ENCODE measurements at places on chromosomes 2 and 18.
A peak's percentile ranks its signal among the peaks of the same experiment; 100 is the strongest.

GRCh38 chr2:9836074-9836473 lies 7.2 kb upstream of the TAF1B start:
- DNase-seq = no peak

- DNase-seq = no peak
Observed at GRCh38 chr2:157748371-157749142, 119.9 kb upstream of the ACVR1C start.

DNA sequence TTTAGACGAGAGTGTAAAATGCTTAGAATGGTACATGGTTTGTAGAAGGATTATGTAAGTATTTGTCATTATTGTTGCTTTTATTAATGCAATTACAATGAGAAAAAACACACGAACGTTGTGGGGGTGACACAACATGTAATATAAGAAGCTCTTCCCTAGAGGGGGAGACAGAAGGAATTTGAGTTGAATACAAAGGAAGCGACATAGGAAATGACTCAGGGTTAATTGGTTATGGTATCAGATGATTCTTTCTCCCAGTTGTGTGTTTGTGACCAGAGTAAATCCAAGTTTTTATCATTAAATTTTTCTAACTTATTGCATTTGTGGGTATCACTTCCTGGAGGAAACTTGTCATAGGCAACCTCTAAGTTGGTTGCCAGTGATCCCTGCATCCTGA lies 625.6 kb upstream of the CDH2 start:
- DNase-seq = no peak

- no peak for DNase-seq
Observed at GRCh38 chr2:186533717-186534116, 47.7 kb downstream of the ZC3H15 start.

DNA sequence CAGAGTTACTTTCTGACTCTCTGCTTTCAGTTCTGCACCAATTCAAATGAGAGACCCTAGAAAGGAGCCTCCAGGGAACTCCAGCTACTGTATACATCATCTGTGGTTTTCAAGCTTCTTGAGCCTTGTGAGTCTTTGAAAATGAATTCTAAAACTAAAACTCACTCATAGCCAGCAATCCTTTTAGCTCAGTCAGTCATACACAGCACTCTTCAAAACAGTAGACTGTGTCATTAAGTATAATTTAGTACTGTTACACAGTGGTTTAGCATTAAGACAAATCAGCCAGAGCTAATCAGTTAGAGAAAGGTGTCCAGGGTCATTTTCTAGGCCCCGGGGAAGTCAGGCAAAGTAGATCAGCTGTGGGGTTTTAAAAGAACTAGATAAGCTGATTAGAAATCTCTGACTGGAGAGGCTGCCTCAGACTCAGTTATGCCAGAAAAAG lies 322.1 kb upstream of the THUMPD2 start:
- DNase-seq = peak; percentile 23

DNA sequence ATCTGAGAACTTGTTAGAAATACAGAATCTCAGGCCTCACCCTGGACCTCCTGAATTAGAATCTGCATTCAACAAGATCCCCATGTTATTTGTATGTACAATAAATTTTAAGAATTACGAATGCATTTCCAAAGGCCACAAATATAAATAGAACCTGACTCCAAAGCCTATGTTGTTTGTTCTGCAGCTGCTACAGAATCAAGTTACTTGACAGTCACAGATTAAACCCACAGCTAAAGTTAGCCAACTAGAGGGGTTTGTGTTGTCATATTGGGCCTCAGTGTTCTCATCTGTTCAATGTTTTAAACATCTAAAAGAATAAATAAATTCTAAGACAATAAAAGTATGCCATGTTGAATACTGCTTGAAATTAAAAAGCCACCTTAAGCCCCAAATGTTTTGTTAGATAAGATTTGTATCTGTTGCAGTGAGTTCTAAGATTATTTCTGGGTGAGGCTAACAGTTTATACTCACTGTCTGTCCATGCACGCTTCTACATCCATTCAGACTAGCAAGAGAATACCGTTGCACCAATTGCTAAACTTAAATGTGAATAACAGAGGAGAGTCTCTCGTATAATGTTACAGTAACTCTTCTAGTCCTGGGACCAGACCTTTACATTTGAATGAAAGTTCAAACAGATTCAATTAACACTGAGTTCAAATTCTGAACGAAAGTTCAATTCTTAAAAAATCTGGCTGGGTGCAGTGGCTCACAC lies 200.4 kb downstream of the MEMO1 start:
- no peak for DNase-seq

DNA sequence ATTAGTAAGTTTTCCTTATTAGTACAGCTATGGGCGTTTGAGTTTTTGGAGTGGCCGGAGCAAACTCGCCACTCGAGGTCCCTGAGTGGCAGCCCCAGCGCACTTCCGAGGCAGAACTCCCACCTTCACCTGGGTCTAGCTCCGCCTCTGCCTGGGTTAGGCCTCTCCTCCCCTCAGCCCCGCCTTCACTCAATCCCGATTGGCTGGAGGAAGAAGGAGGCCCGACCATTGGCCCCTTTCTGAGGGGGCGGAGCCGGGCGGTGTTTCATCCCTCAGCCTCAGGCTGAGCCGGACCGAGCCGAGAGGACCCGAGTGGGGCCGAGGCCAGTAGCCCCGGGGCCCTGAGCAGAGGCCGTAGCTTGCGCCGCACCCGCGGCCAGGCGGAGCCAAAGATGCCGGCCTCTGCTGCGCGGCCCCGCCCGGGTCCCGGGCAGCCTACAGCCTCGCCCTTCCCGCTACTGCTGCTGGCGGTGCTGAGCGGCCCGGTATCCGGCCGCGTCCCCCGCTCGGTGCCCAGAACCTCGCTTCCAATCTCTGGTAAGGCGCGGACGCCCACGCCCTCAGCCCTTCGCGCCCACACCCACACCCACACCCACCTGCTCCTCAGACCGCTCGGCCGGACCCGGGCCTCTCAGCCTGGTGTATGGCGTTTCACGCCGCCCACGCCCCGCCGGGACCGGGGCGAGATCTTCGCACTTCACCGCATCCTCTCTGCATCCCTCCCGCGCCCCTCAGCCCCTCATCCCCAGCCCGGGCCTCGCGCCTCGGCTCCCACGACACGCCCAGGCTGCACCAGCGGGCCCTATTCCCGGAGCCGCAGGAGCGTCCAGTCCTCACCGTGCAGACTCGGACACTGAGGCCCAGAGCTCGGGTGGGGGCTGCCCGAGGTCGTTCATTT lies at the start of gene SEMA4F:
Gene SEMA4F (plus strand): TSS at position 263 of the 898 bp plus-strand sequence. CDS start 130 bp downstream, at position 393.
- DNase-seq = peak; percentile 97

GRCh38 chr2:1136846-1137245 lies 186.2 kb downstream of the SNTG2 start:
- DNase-seq = no peak

- peak; percentile 70 for DNase-seq
Observed at GRCh38 chr2:70946832-70947442, 11.2 kb downstream of the ATP6V1B1 start.

DNA sequence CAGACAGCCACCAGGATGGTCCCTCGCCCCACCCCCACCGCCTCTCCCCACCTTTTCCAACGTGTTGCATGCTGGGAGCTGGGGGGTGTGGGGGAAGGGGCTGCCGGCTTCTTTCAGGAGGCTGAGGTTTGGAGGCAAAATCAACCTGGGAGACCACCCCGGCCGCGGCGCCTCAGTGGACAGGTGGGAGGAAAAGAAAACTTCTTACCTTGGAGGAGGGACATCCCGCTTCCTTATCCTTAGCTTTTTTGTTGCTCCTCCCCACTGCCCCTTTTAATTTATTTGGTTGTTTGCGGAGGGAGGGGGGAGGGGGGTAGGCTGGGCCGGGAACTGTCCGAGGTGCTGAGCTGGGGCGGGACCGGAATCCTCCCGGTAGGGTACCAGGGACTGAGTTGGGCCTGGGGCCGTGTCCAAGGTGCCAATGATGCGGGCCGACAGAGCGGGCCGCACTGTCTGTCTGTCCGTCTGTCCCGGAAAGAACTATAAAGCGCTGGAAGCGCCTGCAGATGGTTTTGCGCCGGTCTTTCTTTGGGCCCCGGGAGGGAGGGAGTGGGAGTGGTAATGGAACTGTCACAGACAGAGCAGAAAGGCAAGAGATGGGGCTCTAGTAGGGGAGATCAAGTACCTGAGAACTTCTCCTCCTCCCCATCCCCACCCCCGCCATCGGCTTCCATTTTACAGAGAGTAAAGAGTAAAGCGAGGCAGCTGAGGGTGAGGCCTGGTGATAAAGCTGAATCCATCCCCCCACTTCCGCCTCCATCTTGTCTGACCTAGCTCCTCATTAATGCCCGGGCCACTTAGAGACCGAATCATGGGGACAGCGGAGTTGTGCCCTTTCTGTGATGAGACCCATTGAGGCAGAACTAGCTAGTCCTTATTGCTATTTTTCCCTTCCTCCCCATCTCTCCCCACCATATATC lies 2.4 kb downstream of the CDK5R2 start:
- peak; percentile 53 for DNase-seq

GRCh38 chr2:172196768-172197431 lies 94.2 kb upstream of the DLX2 start:
- DNase-seq = no peak

GRCh38 chr18:55856229-55856628 lies 268.2 kb upstream of the TCF4 start:
- DNase-seq = no peak

DNA sequence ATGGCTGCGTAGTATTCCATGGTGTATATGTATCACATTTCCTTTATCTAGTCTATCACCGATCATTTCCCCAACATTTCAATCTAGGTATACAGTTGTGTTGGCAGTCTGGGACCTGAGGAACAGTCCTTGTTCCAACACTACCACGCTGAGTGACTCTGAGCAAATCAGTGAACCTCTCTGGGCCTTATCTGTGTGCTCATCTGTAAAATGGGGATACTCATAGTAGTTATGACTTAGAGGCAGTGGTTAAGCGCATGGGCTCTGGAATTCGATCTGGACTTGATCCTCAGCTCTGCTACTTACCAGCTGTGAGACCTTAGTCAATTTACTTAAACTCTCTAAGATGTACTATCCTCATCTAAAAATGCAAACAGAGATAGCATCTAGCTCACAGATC lies 85.1 kb downstream of the BCL2 start:
- no peak for DNase-seq

DNA sequence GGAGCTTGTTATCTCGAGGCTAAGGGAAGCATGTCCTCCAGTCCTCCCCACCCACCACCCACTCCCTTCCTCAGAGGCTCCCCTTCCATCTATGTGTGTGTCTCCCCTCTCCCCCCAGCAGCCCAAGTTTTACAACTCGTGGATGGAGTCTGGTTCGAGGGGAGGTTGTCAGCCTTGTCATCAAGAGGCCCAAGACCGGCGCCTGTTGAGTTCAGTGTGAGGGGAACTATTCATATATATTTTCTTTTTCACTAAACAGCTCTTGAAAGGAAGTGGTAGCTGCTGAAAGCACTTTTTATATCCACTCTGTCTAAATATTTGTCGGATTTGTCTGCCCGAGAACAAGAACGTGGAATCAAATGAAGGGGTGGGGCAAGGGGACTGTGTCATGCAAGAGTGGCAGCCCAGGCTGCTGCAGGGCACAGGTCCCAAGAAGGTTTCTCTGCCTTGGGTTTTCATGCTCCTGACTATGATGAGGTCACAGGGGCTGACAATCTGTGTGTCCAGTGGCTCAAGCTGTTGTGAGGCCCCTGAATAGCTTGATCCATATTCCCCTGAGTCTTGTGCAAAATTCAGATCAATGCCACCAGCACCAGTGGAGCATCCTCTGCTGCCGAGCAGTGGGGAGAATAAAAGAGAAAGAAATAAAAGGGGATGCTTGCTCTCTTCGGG lies 35.0 kb downstream of the NRP2 start:
- DNase-seq = no peak

GRCh38 chr2:157176602-157177001 lies 80.9 kb upstream of the GALNT5 start:
- no peak for DNase-seq

GRCh38 chr18:3008541-3008940 lies 4.4 kb downstream of the LPIN2 start:
- no peak for DNase-seq

DNA sequence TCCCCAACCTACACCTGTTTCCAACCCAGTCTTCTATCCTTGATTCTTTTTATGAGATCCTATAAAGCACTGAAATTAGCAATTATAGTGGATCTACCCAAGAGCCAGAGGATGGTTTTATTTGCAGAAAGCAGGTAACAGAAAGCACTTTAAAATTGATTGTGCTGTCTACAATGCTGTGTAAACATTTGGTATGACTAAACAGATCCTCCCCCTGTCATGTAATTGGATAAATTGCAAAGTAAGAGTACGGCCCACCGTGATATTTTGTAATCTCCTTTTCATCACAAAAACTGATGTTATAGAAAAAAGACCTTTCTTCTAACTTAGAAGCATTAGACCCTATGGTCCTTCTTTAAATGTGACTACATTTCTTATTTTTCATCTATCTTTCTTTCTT lies 11.3 kb upstream of the PPP3R1 start:
- DNase-seq = no peak

- no peak for DNase-seq
Observed at GRCh38 chr18:32355896-32356295, 114.8 kb downstream of the GAREM1 start.

GRCh38 chr2:240435457-240435947 lies at the start of gene GPC1:
GPC1 (plus strand) TSS chr2:240435663; CDS start chr2:240435919, 256 bp downstream.
- peak; percentile 51 for DNase-seq

- DNase-seq = no peak
Observed at GRCh38 chr2:219562049-219563020, 9.0 kb downstream of the OBSL1 start.

- DNase-seq = no peak
Observed at GRCh38 chr2:24824071-24824588, 30.9 kb downstream of the CENPO start.

GRCh38 chr18:13120255-13120654 lies 98.3 kb upstream of the LDLRAD4 start:
- no peak for DNase-seq

DNA sequence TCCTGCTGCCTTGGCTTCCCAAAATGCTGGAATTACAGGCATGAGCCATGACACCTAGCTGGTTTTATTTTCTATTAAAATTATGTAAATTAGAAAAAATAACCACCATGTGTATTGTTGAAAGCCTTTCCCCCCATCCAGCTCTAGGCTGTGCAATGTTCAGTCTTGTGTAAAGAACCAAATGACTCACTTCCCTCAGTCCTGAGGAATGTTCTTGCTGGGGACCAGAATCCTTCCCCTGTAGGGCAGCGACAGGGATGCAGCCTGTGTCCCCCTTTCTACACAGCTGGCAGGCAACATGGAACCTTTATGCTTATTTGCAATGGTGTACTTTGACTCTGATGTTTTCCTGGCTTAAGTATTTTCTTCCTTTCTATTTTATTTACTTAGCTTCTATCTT lies 29.4 kb downstream of the AOX1 start:
- no peak for DNase-seq

All from SK-N-DZ (cell line).